ENCODE measurements at places on chromosomes 11 and 22. TPM values are rescaled to one million over a fixed set of nuclear protein-coding genes. Genes with fewer than 3 reads are reported as not detected.

Gene CBX7
- total RNA-seq = 8.3 TPM

Gene B4GALNT4
- 1.5 TPM for total RNA-seq

Gene DKK3
- total RNA-seq = 551 TPM

Gene PARVA
- total RNA-seq = 142 TPM

Gene MS4A10
- not detected for total RNA-seq

Gene GPR83
- not detected for total RNA-seq

Gene CHRNA10
- total RNA-seq = 0.85 TPM

Gene DRG1
- total RNA-seq = 63.3 TPM

Gene LMO2
- total RNA-seq = not detected

Gene OR52I1
- not detected for total RNA-seq

Gene MUC6
- total RNA-seq = not detected

Gene GNG3
- not detected for total RNA-seq

Gene OLFML1
- total RNA-seq = 53.5 TPM

Gene OR51B2
- not detected for total RNA-seq

Gene SCUBE2
- 3.6 TPM for total RNA-seq

Gene SOX10
- not detected for total RNA-seq

Gene FADD
- total RNA-seq = 29.4 TPM

Gene FLRT1
- under 0.01 TPM for total RNA-seq

Gene SELENOM
- total RNA-seq = 144 TPM

Gene KLHDC7B
- 0.12 TPM for total RNA-seq

Gene ASPHD2
- 3.3 TPM for total RNA-seq

Gene DCHS1
- 42.3 TPM for total RNA-seq

Gene BEST1
- 5.5 TPM for total RNA-seq

Gene SLC25A18
- not detected for total RNA-seq

Gene DGAT2
- total RNA-seq = 0.81 TPM

Gene INPP5J
- 0.24 TPM for total RNA-seq

Gene NAALADL1
- total RNA-seq = 34.1 TPM

Gene OR4A16
- not detected for total RNA-seq

Gene SELENOH
- 46.9 TPM for total RNA-seq

Gene LIF
- 3.0 TPM for total RNA-seq

Gene C1QTNF5
- 28.6 TPM for total RNA-seq

Gene LRFN4
- total RNA-seq = 28.3 TPM

Gene RTN4RL2
- 0.49 TPM for total RNA-seq

Gene UBQLNL
- 0.32 TPM for total RNA-seq
